ENCODE measurements at places on chromosomes 6 and 20.

- DNase-seq = no peak
These were observed 12.8 kb downstream of the GABRR2 start for GRCh38 chr6:89302195-89302770.

- no peak for DNase-seq
These were observed 6.2 kb downstream of the TTPAL start for GRCh38 chr20:44481719-44482416.

DNA sequence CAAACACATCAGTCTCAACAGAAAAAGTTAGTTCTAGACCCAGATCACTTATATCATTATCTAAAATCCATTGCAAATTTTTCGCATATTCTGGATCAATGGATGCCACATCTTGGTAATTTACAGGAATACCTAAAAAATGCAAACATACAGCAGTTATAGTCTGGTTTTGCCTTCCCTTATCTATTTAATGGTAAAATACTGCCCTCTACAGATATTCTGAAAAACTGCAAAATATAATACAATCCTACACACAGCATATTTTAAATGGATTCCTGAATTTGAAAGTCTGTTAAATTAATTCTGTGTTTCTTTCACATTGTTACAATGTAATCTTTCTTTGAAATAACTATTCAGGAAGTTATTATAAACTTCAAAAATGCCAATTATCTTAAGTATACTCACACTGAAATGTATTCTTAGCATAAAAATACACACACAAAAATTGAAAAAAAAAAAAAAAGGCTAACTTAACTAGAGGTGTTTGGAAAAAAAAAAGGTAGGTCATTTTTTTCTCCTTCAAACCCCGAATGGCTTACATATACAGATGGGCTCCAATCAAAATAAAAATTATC is 88.4 kb downstream of the HACE1 start:
- no peak for DNase-seq

- DNase-seq = no peak
These were observed 374.1 kb upstream of the MANEA start for GRCh38 chr6:95203153-95203754.

GRCh38 chr20:51417250-51418136 is 125.0 kb downstream of the NFATC2 start:
- no peak for DNase-seq

DNA sequence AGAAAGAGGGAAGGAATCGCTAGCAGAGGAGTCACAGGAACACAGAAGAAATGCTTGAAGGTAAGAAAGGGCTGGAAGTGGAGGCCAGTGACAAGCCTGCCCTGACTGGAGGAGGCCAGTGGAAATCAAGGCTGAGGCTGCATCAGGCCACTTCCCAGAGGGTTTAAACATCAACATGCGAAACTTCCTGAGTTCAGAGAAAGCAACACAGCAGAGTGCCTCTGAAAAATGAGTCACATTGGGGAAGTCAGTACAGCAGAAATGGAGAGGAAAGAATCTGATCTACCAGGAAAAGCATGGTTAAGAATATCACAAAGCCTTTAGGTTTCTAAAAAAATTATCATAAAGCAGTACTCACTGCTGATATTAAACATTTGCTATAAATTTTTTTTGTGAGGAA is 23.3 kb downstream of the NAPB start:
- no peak for DNase-seq

DNA sequence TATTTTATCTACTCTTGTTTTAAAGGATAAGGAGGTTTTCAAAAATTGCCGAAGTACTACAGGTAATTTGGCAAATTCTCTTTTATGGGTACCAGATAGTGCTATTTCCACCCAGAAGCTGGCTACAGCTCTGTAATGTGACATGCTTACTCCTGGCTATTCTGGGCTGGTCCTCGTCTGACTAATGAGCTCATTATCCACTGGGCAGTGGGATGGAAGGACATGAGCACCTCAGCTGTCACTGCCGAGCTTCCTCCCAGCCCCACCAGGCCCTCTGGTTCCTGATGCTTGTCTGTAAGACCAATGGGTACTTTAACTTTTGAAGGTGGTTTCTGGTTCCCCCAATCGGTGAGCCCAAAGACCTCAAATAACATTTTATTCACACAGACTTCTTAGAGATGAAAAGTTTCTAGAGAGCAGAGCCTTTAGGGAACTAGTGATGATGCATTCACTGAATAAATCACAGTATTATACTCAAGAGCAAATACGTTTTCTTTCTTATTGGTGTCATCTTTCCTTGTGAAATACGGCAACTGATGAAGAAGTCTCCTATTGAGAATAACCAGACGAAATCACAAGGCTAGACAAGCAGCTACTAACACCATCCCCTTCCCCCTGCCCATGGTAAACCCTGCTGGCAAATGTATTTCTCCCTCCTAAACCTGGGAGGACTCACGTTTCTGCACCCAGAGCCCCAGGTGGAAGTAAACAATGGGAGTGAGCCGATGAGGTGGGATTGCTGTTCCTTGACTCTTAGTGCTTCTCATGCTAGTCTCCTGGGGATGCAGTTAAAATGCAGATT is 80.8 kb downstream of the SLC22A3 start:
- DNase-seq = peak; percentile 4

DNA sequence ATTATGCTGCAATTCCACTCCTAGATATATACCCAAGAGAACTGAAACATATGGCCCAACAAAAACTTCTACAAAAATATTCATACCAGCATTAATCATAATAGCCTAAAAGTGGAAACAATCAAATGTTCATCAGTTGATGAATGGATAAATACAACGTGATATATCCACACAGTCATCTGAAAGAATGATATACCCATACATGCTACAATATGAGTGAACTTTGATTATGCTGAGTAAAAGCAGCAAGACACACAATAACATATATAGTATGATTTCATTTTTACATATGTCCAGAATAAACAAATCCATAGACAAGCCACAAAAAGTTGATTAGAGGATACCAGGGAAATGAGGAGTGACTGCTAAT is 30.7 kb downstream of the CDK19 start:
- DNase-seq = no peak

DNA sequence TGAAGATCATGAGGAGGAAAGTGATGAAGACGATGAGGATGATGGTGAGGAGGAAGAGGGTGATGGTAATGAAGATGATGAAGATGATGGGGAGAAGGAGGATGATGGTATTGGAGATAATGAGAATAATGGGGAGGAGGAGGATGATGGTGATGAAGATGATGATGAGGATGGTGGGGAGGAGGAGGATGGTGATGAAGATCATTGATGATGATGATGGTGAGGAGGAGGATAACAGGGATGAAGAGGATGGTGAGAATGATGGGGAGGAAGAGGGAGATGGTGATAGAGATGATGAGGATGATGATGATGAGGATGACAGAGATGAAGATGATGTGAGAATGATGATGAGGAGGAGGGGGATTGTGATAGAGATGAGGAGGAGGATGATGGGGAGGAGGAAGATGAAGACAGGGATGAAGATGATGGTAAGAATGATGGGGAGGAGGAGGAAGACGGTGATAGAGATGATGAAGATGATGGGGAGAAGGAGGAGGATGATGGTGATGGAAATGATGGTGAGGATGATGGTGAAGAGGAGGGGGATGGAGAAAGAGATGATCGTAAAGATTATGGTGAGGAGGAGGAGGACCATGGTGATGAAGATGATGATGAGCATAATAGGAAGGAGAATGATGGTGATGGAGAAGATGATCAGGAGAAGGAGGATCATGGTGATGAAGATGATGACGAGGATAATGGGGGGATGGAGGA is 273.7 kb downstream of the SMOC2 start:
- no peak for DNase-seq

DNA sequence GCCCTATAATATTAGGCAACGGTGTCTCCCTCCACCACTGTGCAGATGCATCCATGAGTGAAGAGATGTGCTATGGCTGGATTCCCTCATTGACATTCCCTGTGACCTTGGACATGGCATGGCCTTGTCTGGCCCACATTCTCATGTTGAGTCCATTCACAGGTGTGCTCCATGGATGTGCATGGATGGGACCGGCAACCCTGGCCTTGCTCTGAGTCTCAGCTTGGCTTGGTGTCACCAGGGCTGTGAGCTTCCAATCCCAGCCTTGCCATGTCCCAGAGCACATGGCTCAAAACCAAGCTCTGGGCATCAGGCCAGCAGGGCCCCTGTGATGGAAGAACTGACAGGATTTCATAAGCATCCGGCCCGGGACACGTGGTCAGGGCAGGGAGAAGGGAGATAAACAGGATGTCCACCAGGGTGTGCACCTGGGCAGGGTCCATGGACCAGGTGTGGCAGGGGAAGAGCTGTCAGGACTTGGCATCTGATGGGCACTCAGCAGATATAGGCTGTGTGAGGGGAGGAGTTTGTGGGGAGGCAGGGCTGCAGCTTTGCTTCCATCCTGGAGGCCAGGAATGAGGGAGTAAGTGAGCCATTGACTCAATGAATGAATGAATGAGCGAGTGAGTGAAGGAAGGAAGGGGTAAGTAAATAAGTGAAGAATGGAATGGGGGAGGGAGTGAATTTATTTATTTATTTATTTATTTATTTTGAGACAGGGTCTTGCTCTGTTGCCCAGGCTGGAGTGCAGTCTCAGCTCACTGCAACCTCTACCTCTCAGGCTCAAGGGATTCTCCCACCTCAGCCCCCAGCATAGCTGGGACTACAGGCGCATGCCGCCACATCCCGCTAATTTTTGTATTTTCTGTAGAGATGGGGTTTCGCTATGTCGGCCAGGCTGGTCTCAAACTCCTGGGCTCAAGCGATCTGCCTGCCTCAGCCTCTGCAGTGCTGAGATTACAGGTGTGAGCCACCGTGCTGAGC is 15.7 kb downstream of the NRSN2 start:
- peak; percentile 97 for DNase-seq

DNA sequence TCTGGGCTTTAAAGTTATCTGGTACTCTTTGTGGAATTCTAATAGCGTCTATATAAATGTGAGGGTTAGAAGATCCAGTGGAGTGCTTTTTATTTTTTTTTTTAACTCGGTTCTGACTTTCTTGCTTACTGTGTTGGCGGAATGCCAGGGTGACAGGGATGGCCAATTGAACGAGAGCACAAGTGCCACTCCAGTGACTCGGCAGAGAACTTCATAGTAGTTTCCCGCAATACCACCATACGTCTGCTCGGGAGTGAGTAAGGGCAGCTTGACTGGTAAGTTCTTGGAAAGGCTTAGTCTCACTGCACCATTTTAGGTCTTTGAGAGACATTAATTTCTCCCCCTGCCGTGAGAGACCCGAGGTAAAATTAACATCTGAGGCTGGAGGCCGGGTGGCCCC is 49.4 kb upstream of the TULP1 start:
- DNase-seq = no peak

- DNase-seq = no peak
These were observed 64.4 kb upstream of the FUCA2 start for GRCh38 chr6:143575901-143576426.

- no peak for DNase-seq
These were observed 696.5 kb upstream of the FLRT3 start for GRCh38 chr20:15033891-15034290.

GRCh38 chr6:128118401-128118800 is 217.5 kb upstream of the THEMIS start:
- DNase-seq = no peak

DNA sequence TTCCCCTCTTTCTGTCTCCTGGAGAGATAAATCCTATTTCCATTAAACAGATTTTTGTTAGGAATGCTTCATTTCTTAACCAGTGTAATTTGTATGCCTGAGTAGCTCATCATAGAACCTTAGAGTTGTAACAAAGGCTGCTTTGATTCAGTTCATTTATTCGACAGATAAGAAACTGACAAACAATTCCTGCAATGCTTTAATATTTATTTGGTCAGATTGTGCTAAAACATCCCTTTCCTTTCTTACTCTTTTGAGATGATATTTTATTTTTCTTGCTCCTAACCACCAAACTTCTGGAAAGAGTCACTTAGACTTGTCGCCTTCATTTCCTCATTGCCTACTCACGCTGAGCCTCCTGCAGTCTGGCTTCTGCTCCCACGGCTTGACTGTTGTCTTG is 89.0 kb upstream of the SUPT3H start:
- no peak for DNase-seq

DNA sequence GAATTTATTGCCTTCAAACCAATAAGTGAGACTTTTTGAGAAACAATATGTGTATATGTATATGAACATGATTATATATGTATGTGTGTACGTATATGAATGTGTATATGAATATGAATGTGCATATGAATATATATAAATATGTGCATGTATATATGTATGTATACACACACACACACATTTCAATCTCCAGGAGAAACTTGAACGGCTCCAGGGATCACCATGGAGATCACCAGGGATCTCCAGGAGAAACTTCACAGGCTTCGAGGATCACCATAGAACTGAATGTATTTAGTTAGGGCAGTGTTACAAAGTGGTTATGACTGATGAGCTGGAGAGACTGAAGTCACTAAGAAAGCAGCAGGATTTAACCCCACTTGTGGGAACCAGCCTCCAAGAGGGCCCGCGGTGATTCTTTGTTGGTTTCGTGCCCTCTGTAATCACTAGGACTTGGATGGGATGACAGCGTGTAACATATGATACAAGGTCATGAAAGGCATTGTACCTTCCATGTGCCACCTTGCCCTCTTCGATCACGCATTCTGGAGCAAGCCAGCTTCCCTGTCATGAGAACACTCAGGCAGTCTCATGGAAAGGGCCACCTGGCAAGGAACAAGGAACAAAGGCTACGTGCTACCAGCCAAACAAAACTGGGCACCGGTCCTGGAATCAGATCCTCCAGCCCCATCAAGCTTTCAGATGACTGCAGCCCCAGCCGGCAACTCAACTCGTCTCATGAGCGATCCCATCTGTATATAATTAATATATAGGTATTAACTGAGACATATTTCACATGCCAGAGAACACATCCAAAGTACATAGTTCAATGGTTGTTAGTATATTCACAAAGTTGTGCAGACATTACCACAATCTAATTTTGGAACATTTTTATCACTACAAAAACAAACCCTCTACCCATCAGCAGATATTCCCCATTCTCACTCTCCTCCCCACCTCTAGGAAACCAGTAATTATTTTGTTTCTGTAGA is 8.6 kb downstream of the FAM50B start:
- DNase-seq = no peak

GRCh38 chr6:16621002-16621401 is 140.3 kb downstream of the ATXN1 start:
- DNase-seq = no peak

DNA sequence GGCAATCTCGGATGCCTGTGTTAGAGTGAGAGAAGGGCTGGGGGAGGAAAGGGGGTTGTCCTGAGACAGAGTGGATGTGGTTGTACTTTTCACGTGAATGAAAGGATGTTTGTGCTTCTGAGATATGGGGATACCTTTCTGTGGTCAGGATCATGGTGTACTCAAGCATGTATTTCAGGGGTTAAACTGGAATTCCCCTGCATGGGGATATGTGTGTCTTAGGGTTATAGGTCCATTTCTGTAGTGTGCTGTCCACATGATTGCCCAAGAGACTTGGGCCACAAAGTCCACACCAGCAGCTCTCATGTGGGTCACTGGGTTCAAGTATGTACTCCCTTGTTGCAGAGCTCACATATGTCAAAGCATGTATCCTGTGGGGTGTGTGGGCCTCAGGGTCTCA is 10.5 kb downstream of the SYNGAP1 start:
- DNase-seq = no peak

DNA sequence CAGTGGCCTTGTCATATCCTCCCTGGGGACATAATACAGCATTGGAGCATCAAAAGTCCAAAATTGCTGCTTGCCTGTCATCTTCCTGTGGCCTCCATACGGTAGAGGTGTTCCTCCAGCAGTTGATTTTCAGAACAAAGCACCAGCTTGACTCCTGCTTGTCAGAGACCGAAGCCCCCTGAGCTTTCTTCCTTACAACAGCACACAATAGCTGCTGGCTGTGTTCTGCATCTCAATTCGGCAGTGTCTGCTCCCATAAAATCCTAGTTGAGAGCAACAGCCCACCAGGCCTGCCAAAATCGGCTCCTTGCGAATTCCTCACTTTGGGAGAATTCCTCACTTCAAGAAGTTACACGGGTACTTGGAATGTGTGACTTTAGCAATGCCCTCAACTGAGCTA is 372.9 kb downstream of the SAMD5 start:
- no peak for DNase-seq
